ENCODE measurements at places on chromosomes 2 and 18.

DNA sequence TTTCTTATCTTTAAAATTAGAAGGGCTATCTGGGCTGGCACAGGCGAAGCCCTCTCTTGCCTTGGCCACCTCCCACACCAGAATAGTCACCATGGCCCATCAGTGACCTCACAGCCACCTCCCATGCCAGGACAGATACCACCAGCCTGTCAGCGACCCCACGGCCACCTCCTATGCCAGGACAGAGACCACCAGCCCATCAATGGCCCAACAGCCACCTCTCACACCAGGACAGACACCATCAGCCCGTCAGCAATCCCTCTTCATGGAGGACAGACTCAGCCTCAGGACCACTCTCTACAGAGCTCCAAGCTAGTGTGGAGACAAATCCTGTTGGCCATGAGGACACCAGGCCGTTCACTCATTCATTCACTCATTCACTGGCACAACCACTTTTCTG, 74.6 kb downstream of the ASB1 start:
- no peak for DNase-seq

GRCh38 chr2:75632091-75632701, 14.4 kb upstream of the MRPL19 start:
- DNase-seq, result no peak

- DNase-seq, result no peak
Measured at GRCh38 chr18:27110319-27110718, 74.8 kb downstream of the CHST9 start.

- no peak for DNase-seq
Measured at GRCh38 chr2:49332415-49332814, 178.1 kb upstream of the FSHR start.

GRCh38 chr2:208031608-208032019, 6.3 kb upstream of the PLEKHM3 start:
- DNase-seq, result peak; percentile 32

All from hematopoietic multipotent progenitor cell treated with erythropoietin and hydrocortisone succinate and interleukin-3 and kit ligand, for 4 days (in vitro differentiated cells).